Activated CD8-positive, alpha-beta memory T cell treated with anti-CD3 and anti-CD28 coated beads, Interleukin-2, amount 50 U/mL, for 48 hours (primary cell): ENCODE measurements at places on chromosomes 13 and 19.
A peak's percentile ranks its signal among the peaks of the same experiment; 100 is the strongest.

GRCh38 chr13:46389457-46390451 lies 2.7 kb upstream of the RUBCNL start:
- no peak for DNase-seq

GRCh38 chr19:35471946-35472345 lies 18.3 kb downstream of the KRTDAP start:
- no peak for DNase-seq

- peak; percentile 78 for DNase-seq
These were observed 44.5 kb upstream of the GTF3A start for GRCh38 chr13:27379694-27380641.

- DNase-seq, result no peak
These were observed 41.7 kb downstream of the RXFP2 start for GRCh38 chr13:31781064-31781463.

- no peak for DNase-seq
These were observed 327.1 kb downstream of the RFC3 start for GRCh38 chr13:34145061-34145460.

DNA sequence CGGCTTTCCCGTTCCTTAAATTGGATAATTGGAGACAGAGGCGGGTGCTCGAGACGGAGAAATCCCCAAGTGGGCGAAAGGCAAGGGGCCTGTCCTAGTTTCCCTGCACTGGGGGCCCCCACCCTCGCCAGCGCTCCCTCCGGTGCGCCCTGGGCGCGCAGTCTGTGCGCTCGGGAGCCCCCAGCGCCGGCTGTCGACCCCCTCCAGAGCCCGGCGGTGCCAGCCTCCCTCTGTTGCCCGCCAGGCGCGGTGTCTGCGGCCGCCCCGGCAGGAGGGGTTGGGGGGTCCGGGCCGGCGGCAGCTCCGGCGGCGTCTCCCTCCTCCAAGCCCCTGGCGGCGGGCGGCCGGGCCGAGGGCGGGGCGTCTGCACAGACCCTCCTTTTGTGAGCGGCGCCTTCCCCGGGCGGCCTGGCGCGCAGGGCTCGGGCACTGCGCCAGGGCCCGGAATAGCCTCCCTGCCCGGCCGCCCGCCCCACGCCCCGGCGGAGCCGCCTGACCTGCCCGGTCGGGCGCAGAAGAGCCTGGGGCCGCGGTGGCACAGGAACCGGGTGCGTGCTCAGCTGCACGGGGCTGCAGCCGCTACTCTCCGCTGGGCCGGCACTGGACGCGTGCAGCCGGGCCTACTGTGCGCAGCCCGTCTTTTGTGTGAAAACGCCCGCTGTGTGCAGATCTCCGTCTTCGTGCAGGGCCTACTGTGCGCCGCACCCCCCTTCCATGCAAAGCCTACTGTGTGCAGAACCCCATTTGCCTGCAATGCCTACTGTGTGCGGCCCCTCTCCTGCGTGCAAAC lies 13.2 kb downstream of the GADD45B start:
- no peak for DNase-seq

GRCh38 chr13:105345730-105346129 lies 1189.7 kb downstream of the EFNB2 start:
- DNase-seq, result no peak

- DNase-seq, result no peak
These were observed at the start of gene CD209 for GRCh38 chr19:7746903-7747884. Gene CD209, minus strand, starts transcription at chr19:7747534. Its CDS starts 23 bp downstream, at chr19:7747511.

DNA sequence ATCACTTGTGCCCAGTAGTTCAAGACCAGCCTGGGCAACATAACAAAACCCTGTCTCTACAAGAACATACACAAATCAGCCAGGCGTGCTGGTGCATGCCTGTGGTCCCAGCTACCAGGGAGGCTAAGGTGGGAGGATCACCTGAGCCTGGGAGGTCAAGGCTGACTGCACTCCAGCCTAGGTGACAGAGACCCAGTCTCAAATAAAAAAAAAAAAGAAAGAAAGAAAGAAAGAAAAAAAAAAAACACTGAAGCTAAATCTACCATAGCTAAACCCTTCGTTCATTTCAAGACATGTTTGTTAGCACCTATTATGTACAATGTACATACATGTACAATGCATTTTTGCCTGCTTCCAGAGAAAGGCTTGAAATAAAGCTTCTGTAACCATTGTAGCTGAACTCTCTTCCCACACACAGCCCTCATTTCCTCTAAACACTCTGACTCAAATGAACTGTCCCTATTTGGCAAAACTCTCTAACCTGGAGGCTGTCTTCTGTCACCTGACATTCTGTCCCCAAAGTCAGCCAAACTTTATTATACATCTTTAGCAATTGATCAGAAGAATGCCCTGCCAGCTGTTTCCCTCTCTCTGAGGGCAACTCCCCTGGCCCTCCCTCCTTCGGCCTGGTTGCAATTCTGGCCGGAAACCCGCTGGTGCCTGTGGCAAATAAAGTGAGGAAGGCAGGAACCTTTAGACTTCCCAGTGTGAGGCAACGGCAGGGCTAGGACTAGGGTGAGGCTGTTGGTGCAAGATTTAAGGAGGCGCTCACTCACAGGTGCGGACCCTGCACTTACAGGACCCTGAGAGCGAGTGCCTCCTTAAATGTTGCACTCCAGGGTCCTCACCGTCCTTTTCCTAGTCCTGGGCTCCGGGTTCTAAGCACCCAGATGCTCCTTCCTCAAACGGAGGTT lies 1.8 kb downstream of the ETHE1 start:
- DNase-seq, result peak; percentile 64

DNA sequence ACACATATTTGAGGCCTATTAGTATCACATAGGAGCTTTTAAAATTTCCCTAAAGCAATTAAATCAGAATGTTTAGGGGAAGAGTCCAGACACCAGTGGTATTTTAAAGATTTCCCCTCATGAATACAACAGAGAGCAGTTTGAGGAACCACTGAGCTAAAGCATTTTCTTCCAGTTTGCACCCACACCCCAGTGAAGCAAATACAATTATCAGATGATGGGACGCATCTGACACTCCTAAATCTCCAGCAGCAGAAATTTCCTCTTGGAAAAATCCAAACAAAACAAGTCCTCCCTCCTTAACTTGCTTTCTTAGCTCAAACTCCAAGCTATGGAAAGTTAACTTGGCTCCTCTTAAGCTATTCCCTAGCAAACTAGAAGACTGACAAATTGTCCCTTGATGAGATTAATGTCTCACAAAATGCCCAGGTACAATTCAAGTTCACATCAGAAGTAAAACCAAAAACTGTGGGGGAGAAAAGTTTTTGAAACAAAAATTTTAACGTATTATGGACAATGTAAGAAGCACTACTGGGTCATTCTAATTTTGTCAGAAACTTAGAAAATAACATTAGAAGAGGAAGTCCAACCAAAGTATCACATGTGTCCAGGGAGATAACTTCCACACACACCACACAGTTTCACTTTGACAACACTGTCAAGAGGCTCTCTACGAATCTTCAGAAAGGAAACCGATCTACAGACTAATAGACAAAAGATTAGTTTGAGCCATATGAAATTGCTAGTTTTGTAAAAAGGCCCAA lies 74.1 kb downstream of the ABCC4 start:
- DNase-seq, result no peak

DNA sequence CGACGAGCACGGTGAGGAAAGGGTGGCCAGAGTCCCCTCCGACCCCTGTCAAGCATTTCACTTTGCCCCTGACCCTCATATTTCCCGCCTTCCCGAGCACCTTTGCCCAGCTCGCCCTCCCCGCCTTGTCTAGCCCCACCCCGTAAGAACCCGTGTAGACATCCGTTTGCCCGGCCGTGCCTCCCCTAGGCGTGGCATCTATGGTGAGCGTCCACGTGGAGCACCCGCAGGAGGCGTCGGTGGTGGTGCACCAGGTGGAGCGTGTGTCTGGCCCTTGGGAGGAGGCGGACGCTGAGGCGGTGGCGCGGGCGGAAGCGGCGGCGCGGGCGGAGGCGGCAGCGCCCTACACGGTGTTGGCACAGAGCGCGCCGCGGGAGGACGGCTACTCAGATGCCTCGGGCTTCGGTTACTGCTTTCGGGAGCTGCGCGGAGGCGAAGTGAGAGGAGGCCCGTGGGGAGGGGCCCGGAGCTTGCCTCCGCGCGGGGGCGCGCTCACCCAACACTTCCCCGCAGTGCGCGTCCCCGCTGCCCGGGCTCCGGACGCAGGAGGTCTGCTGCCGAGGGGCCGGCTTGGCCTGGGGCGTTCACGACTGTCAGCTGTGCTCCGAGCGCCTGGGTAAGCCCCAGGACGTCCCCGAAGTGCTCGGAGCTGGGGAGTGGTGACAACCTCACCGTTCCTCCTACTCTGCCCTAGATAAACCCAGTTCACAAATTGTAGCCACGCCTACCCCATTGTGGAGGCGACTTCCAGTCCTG lies 4.2 kb downstream of the LTBP4 start:
- peak; percentile 86 for DNase-seq

DNA sequence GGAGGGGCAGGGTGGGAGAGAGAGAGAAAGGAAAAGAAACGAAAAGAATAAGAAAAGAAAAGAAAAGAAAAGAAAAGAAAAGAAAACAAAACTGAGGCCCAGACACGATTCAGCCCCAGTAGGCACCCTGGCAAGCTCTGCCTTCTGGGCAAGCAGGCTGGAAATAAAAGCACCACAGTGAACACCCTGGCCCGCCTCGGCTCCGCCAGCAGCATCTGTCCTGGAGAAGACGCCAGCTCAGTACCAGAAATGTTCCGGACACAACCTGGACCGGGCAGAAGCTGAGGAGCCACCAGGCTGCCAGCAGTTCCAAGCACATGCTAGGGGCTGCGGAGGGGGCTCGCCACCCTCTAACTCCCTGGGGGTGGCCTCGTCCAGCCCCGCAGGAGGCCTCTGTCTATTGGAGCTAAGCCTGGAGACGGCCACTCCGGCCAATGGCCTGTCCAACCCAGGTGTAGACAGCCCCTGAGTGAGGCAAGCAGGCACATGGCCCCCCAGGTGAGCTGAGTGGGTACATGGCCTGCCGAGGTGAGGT lies 11.4 kb upstream of the CPAMD8 start:
- no peak for DNase-seq

DNA sequence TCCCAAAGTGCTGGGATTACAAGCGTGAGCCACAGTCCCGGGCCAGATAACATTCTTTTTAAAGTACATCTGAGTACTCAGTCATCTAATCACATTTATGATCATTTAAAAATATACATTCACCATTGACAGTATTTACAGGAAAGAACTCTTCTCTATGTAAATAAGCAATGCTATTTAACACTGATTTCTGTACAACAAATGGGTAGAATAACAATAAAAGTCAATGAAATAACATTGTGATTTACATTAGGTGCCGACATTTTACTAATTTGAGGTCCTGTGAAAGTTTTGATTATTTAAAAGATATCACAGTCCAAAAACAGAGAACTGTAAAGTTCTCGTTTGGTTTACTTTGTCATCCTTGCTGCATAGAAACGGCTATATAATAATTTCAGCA lies 1763.7 kb downstream of the SLITRK1 start:
- DNase-seq, result no peak

GRCh38 chr13:33051632-33052031 lies 35.4 kb downstream of the KL start:
- no peak for DNase-seq

DNA sequence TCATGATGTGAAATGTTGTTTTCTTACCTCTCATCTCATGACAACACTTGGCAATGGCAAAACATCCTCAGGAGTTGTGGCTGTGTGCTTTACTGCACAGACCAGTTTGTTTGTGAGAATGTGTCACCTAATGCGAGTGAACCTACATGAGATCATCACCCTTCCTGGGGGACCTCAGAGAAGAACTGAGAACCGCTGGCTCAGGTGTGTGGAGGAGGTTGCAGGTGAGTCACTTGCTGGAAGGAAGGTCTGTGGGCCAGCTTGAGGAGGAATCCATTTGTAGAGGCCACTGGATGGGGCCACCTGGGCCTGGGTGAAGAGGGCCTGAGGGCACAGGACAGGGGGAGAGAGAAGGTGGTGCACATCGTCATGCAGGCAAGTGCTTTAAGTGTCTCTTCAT lies 3.0 kb upstream of the CEACAM1 start:
- DNase-seq, result peak; percentile 38

- DNase-seq, result no peak
These were observed 14.7 kb downstream of the REXO1 start for GRCh38 chr19:1833540-1833939.
